ENCODE measurements at places on chromosomes 12 and 14.

DNA sequence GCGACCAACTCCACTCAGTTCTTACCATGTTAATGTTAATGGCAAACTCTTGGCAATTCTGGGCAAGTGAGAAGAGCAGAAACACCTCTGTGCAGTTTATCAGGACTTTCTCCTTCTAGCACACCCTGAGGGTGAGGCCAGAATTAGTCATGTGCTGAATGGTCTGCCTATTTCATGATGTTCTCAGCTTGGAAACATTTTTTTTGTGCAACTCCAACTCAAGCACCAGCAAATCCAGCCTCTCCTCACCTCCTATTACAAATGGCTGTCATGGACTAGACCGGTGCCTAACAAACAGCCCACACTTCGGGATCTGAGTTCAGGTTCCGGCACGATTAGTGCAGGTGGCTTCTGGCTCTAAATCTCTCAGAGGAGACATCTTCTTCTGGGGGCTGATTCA, 246.0 kb downstream of the ZFP36L1 start:
- no peak for DNase-seq

DNA sequence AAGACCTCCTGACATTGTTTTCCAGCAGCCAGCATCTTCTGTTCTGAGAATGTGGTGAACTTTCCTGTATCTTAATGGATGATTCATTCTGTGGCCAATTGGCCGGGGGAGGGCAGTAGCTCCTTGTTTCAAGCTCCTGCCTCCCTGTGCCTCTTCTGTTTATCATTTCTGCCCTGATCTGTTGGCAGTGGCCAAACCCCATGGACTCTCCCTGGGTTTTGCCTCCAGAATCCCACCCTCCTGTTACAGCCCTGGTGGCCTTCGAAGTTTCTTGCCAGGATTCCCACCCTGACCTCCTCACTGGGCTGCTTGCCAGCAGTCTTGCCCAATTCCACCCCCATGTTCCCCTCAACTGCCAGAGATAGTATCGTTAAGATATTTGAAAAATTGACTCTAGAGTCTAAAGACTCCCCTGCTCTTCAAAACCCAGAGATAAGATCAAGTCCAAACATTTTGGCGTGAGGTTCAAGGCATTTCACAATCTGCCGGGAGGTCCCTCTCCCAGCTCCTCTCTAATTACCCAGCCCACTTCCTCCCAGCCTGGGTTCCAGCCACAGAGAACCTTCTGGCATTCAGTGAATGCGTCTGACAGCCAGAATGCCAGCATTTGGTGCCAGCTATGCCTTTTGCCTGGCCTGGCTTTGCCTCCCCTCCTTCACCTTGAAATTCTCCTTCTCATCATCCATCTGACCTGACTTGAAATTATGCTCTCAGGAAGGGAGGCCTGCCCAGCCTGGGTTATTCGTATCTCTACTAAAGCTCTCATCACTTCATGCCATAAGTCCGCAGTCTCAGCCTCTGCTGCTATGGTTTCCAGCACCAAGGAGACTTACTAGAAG, 37.7 kb upstream of the TXNRD1 start:
- no peak for DNase-seq

GRCh38 chr12:48690990-48691389, 9.0 kb upstream of the KANSL2 start:
- DNase-seq, result no peak

DNA sequence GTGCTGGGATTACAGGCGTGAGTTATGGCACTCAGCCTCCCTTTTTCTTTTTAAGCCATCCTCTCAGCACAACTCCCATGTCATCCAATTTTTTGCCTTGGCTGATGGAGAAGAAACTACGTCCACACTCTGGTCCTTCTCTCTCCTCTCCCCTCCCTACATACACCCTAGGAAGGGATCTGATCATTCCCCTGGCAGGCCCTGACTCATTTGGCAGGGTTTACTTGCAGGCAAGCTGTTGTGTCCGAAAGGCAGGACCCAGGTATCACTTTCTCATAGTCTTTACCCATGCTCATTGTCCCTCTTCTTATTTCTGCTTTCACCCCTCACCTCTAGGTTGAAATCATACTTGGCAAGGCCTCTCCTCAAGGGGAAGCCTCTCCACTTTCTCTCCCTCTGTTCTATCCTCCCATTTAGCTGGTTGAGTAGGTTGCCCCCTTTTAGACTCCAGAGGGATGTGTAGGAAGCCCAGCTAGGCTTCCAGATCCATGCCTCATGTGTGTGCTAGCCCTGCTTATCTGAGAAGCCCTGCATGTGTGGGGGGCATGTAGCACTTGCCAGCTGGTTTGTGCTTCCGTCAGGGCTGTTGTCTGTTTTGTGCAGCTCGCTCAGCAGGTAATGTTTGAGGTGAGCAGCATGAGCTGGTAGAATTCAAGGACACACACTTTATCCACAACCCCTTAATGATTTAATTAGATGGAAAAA, 14.8 kb downstream of the GPR19 start:
- no peak for DNase-seq

GRCh38 chr14:50072395-50072794, 44.0 kb downstream of the VCPKMT start:
- DNase-seq, result no peak

DNA sequence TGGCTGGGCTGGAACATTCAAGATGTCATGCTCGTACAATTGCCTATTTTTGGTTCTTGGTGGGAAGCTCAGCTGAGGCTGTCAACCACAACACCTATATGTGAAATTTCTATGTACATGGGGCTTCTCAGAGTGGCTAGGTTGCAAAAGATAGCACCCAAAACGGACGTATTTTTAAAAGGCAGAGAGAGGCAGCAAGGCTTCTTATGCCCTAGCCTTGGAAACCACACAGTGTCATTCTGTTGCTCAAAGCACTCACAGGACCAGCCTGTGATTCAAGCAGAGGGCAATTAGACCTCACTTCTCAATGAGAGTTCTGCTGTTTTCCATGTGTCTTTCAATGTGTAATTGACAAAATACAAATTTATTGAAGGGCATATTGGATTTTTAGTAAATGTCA, 134.0 kb downstream of the GXYLT1 start:
- DNase-seq, result no peak

- DNase-seq, result no peak
Observed at GRCh38 chr12:106651552-106651951, 68.7 kb downstream of the RFX4 start.

GRCh38 chr12:15757553-15758255, 31.5 kb downstream of the EPS8 start:
- no peak for DNase-seq

DNA sequence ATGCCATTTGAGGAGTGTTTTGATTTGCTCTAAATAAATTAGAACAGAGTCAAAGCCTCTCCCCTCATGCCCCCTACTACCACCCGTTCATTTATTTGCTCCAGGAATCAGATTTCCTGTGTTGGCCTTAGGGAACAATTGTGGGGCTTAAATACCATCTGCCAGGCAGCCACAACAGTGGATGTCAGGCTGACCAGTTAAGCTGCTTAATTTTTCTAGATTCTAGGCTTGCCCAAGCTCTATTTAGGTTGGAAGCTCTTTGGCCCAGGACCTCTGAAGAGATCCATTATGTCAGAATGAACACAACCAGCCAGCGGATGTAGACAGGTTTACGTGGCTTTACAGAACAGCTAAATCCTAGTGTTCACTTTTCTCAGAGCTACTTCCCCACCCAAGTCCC, 1.0 kb upstream of the TIMELESS start:
- no peak for DNase-seq

GRCh38 chr12:5557906-5558305, 126.0 kb downstream of the NTF3 start:
- DNase-seq, result no peak

- peak; percentile 51 for DNase-seq
Observed at GRCh38 chr12:66066137-66066928, 64.2 kb downstream of the LLPH start.

GRCh38 chr12:53358836-53359419, 21.0 kb upstream of the SP1 start:
- DNase-seq, result no peak

DNA sequence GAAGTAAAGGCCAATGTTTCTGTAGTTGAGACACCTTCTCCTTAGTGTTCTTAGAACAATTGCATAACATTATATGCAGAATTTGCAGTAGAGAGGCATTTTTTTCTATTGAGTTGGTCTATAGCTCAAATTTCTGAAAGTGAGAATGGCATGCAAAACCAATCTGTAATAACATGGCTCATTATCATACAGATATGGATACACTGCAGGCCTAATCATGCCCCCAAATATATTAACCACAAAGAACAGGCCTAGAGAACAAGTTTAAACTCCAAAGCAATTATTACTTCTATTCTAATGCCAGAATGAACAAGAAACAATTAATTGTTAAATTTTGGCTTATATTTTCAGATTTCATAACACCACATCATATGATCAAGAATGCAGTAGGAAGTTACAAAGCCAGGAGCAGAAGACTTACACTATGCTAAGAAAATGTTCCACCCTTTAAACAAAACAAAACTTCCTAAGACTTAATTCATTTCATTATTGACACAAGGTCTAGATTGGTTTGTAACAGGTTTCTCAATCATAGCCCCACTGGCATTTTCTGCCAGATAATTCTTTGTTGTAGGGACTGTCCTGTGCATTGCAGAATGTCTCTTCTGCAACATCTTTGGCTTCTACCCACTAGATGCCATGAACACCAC, 26.9 kb downstream of the TMTC1 start:
- DNase-seq, result no peak

- no peak for DNase-seq
Observed at GRCh38 chr14:23345987-23346692, 6.5 kb downstream of the SLC22A17 start.

GRCh38 chr12:52918351-52918750, 13.5 kb upstream of the KRT8 start:
- no peak for DNase-seq

DNA sequence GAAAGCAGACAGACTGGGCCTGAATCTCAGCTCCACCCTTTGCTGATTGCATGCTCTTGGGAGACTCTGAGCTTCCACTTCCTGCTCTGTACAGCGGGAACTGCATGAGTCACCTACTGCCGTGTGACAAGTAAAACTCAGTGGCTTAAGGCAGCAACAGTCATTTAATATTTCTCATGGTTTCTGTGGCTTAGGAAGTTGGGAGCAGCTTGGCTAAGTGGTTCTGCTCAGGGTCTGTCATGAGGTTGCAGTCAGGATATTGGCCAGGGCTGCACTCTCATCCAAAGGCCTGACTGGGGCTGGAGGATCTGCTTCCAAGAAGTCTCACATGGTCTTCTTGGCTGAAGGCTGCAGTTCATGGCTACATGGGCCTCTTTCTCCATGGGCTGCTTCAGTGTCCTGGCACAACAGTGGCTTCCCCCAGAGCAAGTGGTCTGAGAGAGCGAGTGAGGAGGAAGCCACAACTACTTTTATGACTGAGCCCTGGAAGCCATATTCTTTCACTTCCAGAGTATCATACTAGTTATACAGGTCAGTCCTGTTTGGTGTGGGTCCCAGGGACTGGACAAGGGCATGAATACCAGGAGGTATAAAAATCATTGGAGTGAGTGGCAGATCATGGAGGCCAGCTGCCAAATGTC, 49.7 kb downstream of the FAM222A start:
- peak; percentile 63 for DNase-seq

GRCh38 chr12:4331842-4332241, 10.8 kb downstream of the TIGAR start:
- DNase-seq, result no peak

DNA sequence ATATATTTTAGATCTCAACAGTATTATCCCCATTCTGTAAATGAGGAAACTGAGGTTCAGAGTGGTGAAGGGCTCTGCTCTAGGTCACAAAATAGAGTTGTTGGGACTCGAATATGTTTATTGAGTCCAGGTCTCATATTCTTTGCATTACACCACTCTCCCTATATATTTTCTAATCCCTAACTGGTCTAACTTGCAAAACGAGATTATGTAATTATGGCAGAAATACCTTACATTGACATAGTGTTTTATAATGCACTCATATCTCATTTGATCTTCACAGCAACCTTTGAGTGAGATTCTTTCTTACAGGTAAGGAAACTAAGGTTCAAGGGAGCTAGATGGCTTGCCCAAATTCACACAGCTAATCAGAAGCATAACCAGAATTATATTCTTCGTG, 106.9 kb upstream of the LRIG3 start:
- DNase-seq, result no peak

DNA sequence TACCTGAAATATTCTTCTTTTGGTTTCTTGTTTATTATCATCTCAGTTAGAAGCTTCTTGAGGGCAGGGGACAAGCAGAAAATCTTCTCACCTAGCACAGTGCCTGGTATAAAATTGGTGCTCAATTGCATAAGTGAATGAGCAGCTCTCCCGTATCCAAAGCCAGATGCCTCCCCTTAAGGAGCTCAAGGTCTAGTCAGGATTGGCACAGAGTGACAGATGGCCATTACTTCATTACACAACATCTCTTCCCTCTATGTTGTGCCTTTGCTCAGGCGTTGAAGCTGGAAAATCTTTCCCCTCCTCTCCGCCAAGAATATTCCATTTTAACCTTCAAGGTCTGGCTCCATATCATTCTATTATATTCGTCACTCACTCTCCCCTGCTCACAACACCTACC, 3.6 kb downstream of the SLC4A8 start:
- no peak for DNase-seq

- DNase-seq, result no peak
Observed at GRCh38 chr12:19410211-19410610, 29.1 kb upstream of the AEBP2 start.

GRCh38 chr12:100833282-100833681, 38.7 kb downstream of the ANO4 start:
- no peak for DNase-seq

GRCh38 chr12:54037360-54038283, 4.8 kb downstream of the HOXC5 start:
- no peak for DNase-seq

DNA sequence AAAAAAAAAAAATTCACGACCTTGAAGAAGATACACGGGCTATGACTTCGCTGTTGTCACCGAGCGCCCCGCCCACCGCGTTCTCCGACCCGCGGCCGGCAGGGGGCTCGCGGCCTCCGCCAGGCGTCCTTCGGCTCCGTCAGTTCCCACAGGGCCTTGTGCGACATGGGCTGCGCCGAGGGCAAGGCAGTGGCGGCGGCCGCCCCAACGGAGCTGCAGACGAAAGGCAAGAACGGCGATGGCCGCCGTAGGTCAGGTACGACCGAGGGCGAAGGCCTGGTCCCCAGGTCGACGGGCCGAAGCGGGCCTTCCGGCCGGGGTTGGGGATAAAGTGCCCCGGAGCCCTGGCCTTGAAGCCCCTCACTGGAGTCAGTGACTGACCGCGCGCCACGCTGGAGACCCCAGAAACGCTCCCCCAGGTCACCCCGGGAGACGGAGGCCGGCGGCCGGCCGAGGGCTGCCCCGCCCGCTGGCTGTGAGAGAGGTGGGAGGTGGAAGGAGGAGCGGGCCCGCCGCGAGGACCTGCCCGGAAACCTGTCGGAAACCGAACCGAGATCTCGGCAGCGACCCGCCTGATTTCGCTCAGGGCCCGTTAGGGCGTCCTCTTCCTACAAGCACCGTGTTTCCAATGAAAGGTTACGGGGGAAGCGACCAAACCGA, at the start of gene TXNRD1:
TXNRD1 (plus strand) TSS at position 142 of the 660 bp plus-strand sequence; CDS start at position 166, 24 bp downstream.
- DNase-seq, result no peak

DNA sequence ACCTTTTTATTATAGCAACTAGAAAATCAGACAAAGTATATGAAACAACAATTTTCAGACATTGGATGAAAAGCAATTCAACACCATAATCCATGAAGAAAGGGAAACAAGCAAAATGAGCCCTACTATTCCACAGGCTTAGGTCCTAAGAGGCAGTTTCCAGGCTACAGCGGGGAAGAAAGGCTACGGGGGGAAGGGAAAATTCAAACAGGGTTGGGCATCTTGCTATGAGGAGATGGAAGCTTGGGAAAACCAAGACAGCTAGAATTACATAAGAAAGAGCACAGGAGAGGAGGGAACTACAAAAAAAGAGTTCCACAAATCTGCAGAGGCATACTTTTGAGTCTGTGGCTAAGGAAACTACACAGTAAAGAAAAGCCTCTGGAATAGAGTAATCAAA, 356.0 kb upstream of the CLEC14A start:
- no peak for DNase-seq

GRCh38 chr12:10128687-10129086, 1.3 kb downstream of the CLEC7A start:
- no peak for DNase-seq

Measured in Jurkat, Clone E6-1 (cell line).